ENCODE measurements at places on chromosomes 7 and 10. TPM values are rescaled to one million over a fixed set of nuclear protein-coding genes. Genes with fewer than 3 reads are reported as not detected.

The ETV1 gene
- total RNA-seq: 35.6 TPM

The PDGFA gene
- 49.7 TPM for total RNA-seq

The ZNF485 gene
- 3.5 TPM for total RNA-seq

The COL1A2 gene
- 23.0 TPM for total RNA-seq

The RBP3 gene
- not detected for total RNA-seq

The MKI67 gene
- 40.5 TPM for total RNA-seq

The STRA8 gene
- not detected for total RNA-seq

DNA sequence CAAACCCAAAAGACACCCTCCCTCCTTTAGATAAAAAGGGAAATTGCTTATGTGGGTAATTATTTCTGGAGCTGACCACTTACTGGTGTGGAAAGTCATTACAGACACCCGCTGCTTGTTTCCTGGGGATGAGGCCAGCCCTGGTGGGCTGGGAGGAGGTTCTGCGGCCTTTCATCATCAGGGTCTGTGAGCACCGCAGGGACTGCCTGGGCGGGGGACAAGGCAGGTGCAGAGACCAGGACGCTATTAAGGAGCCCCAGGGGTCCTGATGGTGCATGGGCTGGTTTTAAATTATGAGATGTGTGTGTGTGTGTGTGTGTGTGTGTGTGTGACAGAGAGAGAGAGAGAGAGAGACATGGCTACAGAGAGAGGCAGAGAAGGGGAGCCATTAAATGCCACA lies 171.2 kb downstream of the DNAJB6 start:
- peak; percentile 27 for DNase-seq

DNA sequence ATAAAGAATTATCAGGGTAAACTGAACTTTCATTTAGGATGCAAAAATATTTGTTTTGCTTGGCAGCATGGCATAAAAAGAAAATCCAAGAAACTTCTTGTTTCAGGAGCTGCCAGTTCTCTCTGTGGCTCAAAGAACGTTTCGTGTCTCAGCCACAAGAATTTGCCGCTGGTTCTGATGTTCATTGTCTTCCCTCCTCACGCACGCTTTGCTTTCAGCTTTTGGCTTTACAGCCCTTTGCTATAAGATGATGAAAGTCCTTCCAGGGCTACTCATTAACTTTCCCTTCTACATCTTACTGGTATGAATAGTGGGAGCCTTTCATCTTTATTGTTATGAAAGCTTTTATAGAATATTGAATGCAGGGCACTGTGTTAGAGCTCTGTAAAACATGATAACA lies 124.7 kb downstream of the BICC1 start:
- DNase-seq: no peak

DNA sequence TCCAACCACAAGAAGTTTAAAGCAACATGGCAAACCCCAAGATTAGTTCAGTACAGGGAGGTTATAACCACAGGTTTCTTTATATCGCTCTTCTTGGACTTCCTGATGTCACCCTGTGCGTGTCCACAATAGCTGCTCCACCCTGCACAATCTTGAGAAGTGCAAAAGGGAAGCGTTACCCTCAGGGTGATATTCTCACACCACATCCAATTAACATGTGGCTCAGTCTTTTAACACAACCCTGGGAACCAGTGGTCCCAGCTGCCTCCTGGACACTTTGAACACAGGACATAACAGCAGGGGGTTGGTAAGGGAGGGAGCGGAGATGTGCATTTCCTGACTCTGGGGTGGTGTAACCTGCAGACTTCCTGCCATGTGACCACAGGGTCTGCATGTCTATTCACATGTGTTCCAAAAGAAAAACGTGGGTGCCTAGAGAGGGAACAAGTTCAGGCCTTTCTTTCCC lies 64.6 kb downstream of the GSAP start:
- no peak for DNase-seq

DNA sequence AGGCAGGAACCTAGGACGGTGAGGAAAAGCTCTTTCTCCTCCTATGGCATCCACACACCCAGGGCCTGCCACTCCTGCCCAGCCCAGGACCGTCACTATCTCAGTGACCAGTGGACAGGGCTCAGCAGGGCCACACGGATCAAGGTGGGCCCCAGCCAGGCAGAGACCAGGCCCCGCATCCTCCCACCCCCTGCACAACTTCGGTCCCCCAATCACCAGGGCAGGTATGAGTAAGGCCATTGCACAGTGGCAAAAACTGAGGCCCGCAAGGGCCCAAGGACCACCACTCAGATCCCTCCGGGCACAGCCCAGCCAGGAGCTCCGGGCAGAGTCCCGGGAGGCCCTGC lies 30.3 kb downstream of the OAT start:
- DNase-seq: no peak

- DNase-seq: no peak
These were observed 30.0 kb downstream of the EEPD1 start for GRCh38 chr7:36182854-36183604.

- no peak for DNase-seq
These were observed 535.5 kb downstream of the GPAM start for GRCh38 chr10:111648046-111648445.

DNA sequence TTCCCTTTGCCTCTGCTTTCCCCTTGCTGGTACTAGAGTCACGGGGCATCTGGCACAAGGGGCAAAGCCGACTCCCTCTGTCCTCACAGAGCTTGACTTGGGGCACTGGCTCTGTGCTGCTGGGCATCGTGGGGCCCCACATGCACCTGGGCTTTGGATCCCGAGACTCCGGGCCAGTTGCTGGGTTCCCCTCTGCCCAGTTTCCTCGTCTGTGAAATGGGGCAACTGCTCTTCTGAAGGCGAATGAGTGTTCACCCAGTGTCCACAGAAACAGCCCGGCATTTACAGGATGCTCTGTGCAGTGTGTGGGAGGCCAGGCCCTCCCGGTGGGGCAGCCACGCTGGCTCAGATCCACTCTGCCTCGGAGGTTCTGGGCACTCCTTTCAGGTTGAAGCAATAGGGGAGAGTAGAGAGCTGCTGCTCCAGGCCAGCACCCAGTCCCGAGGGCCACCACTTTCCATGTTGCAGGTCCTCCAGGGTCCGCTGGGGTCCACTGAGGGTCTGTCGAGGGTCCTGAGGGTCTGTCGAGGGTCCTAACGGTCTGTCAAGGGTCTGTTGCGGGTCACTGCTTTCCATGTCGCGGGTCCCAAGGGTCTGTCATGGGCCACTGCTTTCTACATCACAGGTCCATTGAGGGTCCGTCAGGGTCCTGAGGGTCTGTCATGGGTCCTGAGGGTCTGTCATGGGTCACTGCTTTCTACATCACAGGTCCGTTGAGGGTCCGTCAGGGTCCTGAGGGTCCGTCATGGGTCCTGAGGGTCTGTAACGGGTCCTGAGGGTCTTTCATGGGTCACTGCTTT lies 103.6 kb downstream of the VIPR2 start:
- peak; percentile 62 for DNase-seq

DNA sequence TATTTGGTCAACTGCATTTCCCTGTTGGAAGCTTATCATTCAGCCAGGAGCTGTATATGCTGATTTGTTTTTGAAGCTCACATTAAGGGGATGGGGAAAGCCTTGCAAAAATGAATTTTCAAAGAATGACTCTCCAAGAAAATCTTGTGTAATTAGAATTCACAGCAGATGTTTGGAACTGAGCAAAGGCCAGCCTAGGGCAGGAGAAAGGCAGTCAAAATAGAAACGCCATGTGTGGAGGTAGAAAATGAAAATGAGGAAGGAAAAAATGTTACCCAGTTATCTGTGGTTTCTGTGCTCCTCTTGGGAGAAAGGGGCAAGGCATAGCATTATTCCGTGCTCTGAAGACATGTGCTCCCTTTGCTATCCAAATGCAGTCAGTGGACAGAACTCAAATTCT lies 93.5 kb downstream of the NRP1 start:
- no peak for DNase-seq

- no peak for DNase-seq
These were observed 24.9 kb downstream of the SKIDA1 start for GRCh38 chr10:21500578-21500910.

- no peak for DNase-seq
These were observed 249.8 kb downstream of the TRIL start for GRCh38 chr7:28708033-28708951.

DNA sequence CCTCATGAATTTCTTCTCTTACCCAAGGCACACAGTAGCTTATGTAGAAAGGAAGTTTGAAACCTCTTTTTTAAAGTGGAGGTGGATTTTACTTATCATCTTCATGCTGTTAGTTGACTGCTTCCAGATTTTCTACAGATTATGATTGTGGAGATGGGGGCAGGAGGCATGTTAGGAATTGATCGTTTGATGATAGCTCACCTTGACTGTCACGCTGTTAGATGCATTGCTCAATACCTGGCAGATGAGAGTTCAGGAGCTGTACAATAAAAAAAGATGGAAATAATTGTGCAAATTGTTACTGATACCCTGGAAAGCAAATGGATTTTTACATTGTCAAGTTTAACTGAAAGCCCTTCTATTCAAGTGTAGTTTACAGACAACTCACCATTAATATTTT lies 340.3 kb downstream of the PLXDC2 start:
- no peak for DNase-seq

All from type B pancreatic cell (in vitro differentiated cells).